ENCODE measurements at places on chromosomes 13 and 19.

DNA sequence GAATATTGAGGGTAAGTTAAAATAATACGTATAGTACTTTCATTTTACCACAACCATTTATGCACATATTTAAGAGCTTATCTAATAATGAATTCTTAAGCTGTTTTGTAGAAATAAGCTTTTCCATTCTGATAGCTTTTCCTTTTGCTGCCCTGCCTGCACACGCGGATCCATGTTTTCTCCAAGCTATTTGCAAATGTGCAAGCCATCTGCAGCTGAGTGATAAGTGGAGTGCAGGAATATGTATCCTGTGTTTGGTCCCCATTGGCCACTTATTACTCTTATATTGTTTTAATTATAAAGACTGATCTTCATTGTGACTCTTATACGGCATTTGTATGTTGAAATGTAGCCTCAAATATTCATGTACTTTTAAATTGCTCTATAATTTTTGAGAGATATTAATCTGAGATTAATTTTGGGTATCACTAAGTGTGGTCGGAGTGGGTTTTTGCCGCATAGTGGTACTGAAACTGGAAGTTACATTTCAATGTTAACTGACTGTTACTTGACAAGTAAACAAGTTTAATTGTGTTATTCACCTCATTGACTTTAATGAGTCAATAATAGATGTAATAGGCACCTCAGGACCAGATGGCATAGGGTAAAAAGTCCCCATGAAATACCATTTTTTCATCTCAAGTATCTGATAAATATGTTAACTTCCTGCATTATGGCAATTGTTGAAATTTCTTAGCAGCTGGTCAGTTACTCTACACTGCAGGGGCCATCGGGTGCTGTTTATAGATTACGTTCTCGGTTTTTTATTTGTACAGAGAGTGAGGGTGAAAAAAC lies 1567.4 kb downstream of the EFNB2 start:
- no peak for DNase-seq

GRCh38 chr19:47228168-47228936 lies 2.6 kb downstream of the BBC3 start:
- DNase-seq: no peak

DNA sequence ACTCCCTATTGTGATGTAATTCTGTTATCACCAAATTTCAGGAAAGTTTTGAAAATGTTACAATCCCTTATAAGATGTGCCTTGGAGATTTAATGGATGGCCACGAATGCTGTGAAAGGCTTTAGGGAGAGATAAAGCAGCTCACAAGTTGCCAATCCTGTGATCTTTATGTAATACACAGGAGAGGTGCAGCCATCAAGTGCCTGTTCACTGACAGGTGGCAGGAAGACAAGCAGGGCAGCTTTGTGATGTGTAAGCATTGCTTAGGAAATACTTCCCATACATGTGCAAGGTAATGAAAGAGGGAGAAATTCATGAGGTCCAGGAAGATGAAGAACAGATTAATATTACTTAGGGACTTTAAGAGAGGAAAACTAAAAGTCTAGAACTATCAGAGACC lies 628.8 kb downstream of the SLITRK6 start:
- no peak for DNase-seq

- DNase-seq: no peak
Measured at GRCh38 chr19:9863759-9864158, 28.6 kb downstream of the PIN1 start.

- no peak for DNase-seq
Measured at GRCh38 chr19:6498294-6499036, 3.6 kb downstream of the TUBB4A start.

DNA sequence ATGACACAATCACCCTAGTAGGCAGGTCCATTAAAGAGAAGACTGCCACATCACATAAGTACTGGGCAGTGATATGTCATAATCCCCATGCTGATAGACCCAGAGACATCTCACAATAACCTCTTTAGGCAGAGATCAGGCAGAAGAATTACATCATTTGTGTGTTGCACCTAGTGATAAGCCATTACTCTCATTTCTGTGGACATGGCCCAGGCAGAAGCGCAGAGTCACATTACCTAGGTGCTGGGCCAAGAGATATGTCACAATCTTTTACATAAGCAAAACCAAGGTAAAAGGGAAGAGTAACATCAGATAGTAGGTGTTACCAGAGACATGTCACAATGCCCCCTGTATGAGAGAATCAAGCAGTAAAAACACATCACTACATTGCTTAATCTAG lies 71.9 kb downstream of the ZNF726 start:
- no peak for DNase-seq

DNA sequence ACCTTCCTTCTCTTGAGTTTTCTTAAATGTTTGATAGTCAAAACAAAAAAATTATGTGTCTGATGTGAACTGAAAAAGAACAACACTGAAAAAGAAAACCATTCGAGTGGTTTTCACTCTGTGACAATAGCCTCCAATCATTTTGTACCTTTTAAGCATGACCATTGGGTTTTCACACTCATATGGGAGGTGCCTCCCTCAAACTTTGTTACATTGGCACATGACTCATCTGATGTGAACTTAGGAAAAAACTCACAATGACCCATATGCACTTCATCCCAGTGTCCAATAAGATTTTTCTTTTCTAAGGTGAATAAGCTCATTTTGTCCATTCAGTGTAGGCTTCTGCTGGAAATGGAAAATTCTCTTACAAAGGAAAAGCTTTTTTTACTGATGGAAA lies 66.6 kb upstream of the XPO4 start:
- no peak for DNase-seq

GRCh38 chr13:51913421-51914136 lies 51.8 kb downstream of the CCDC70 start:
- DNase-seq: no peak

DNA sequence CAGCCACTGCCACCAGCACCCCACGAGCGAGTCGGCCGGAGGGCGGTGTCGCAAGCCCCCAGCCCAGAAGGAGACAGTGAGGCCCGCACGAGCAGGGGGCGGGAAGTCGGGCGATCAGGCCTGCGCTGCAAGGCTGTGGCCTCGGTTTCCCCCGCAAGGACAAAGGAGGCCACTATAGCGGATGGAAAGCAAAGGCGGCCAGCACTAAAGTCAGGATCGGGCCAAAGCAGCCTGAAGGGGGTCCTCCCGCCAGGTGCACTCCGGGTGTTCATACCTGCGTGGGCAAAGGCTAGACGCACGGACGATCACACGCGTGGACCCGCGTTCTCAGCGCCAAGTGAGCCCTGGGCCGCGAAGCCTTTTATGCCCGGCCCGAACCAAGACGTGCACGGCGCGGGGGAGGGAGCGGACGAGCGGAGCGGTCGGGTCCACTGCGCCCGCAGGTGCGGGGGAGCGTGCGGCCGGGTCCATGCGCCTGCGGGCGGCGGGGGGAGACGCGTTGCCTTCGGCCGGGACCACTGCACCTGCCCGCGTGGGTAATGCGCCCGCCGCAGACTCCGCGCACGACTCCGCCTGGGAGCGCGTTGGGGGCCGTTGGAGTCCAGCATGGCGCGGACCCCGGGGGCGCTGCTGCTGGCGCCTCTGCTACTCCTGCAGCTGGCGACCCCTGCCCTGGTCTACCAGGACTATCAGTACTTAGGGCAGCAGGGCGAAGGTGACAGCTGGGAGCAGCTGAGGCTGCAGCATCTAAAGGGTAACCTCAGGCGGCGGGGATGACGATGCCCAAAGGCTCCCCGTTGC lies at the start of the genes PRDX2 and THSD8:
Gene PRDX2, minus strand, starts transcription at position 335 of the 801 bp plus-strand sequence. CDS start 539 bp downstream, outside the sequence.
Gene THSD8, plus strand, starts transcription at position 604 of the 801 bp plus-strand sequence. Its CDS starts 3 bp downstream, at position 607.
- no peak for DNase-seq

DNA sequence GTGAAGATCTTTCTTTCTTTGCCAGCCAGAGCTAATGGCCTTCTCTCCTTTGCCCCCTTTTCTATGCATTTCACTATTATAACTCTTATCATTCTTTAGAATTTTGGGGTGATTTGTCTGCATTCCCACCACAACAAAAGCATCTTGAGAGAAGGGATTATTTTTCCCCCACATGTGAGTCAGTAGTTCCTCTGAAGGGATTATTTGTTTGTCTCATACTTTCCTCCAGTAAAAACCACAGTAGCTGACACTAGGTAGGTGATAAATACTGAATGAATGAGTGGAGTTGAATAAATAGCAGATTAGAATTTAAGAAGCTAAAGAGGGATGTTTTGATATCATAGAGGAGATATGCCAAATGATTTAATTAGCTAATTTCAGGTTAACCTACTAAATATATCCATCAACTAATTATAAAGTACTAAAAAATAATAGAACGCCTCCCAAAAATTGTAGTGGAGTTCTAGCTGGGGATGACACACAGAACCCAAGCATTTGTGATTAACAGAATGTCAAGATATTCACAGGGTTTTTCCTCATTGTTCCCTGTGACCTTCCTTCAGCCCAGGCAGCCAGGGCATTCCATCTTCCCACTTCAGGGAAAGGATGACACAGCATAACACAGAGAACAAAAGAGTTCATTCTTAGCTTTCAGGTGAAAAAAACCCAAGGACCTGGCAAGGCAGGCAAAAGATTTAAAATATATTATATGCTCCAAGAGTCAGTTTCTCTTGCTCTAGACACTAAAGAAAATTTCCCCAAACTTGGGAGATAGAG lies 3.5 kb upstream of the TBC1D4 start:
- DNase-seq: no peak

- DNase-seq: no peak
Measured at GRCh38 chr13:79190932-79191331, 215.1 kb downstream of the RBM26 start.

GRCh38 chr19:48772503-48772953 lies 17.2 kb downstream of the FGF21 start:
- DNase-seq: no peak

DNA sequence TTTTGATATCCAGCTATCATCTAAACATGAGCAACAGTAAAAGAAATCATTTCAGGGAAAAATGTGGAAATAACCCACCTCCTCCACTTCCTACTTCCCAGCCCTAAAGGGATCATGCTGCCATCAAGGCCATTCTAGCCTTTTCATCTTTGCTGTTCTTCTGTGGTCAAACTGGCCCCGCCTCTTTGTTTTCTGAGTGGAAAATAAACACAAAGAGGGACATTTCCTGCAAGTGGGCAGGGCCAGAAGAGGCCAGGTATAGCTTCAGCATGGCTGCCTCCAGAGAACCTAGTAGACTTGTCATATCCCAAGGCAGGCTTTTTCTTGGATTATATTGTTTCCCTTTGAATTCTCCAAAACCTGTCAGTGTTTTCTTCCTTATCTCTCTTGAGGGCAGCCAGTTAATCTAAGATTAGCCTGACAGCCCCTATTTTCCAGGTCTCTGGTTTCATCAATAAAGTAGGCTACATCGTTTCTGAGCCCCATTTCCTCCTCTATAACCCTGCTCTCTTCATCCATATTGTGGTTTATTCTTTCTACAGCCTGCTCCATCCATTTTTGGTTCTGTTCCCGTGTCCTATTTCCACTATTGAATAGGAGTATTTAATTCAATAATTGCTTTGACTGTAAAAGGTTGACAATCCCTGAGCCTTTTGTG lies 117.6 kb downstream of the GPC6 start:
- DNase-seq: no peak

DNA sequence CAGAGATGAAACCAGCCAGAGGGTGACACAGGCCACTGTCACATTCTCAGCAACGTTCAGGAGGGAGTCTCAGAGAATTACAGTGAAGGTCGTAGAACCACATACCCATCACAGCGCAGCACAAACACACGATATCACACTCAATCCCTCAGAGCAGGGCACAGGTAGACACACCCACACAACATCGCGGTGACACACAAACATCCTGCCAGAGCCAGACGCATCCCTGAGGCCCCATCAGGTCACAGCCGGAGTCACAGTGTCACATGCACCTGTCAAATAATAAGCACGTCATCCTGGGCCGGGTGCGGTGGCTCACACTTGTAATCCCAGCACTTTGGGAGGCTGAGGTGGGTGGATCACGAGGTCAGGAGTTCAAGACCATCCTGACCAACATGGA lies 17.5 kb downstream of the ELAVL3 start:
- no peak for DNase-seq

DNA sequence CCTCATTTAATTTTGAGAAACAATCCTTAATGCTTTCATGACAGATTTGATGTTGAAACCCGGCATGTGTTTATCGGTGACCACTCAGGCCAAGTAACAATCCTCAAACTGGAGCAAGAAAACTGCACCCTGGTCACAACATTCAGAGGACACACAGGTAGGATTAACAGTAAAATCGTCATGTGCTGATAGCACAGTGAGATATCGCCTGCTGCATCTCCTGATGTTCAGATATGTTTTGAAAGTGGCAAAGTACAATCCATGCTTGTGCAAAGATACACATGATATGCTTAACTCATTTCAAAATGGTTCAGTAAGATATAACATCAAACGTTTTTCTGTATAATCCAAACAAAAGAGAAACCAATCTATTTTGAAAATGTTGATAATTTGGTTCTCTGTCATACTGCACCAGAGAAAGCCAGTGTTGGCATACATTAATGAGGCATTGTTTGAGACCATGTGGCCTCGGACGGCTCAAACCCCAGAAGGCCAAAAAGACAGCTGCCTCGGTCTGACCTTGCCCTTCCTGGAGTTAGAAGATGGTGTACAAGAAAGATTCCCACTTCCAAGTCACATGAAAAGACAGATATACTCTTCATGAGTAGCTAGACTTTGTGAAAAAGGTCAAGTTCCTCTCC lies 76.2 kb downstream of the DHRS12 start:
- no peak for DNase-seq

- DNase-seq: no peak
Measured at GRCh38 chr13:107258599-107259187, 690.8 kb upstream of the ARGLU1 start.
